ENCODE measurements at places on chromosomes 3 and 15.

DNA sequence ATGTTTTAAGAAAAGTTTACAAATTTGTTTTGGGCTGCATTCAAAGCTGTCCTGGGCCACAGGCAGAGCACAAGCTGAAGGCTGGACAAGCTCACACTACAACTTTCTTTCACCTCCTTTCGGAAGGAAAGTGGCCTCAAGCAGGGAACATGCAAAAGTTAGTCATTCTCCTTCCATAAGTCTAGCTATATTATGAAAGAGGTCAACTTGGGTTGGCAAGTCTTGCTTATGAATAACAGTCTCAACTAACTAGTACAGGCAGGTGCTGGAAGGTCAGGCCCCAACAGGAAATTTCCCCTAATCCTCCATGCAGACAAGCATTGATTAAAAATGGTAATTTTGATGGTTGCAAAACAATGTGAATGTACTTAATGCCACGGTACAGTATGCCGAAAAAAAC is 69.4 kb downstream of the OSBPL10 start:
- no peak for DNase-seq

- DNase-seq: no peak
Observed at GRCh38 chr15:99435113-99435695, 130.6 kb upstream of the MEF2A start.

GRCh38 chr3:116896116-116896515 is 186.5 kb downstream of the TUSC7 start:
- DNase-seq: no peak

- DNase-seq: no peak
Observed at GRCh38 chr15:35448294-35448693, 97.7 kb downstream of the DPH6 start.

GRCh38 chr3:9878700-9879099 is 1.4 kb downstream of the CIDEC start:
- DNase-seq: no peak

GRCh38 chr15:48176112-48176511 is 2.0 kb downstream of the MYEF2 start:
- no peak for DNase-seq

DNA sequence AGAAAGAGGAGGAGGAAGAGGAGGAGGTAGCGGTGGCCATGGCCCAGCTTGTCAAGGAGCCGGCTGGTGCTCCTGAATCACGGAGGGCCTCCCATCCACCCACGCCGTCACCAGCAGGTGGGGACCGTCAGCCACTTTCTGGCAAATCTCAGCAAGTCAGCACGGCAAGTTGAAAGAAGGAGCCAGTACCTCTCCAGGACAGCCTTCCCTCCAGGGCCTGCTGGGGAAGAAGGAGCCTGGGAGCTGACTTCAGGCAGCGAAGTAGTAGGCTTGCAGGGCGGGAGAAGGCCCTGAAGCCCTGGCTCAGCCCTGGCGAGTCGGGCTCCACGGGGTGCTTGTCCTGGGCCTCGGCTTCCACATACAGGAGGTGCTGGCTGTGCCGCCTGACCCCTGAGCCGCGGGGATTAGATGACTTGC is 99.2 kb upstream of the TRPM1 start:
- no peak for DNase-seq

- no peak for DNase-seq
Observed at GRCh38 chr3:67028001-67028784, 30.1 kb downstream of the KBTBD8 start.

DNA sequence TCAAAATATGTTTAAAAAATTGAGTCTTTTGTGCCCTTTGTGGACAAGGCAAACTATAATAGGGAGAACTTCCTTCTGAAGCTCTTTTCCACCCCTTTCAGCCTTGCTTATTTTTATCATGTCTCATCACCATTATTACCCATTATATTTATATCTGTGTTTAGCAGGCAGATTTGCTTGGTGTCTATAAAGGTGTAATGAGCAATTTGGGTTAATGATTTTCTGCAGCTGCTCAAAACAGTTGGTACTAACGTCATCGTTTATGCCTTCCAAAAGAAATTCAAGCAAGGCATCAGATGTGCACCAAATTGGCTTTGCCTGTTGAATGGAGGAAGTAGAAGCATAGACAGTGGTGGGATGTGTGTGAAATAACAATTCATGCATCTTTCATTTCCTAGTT is 483.7 kb upstream of the SGO1 start:
- no peak for DNase-seq

DNA sequence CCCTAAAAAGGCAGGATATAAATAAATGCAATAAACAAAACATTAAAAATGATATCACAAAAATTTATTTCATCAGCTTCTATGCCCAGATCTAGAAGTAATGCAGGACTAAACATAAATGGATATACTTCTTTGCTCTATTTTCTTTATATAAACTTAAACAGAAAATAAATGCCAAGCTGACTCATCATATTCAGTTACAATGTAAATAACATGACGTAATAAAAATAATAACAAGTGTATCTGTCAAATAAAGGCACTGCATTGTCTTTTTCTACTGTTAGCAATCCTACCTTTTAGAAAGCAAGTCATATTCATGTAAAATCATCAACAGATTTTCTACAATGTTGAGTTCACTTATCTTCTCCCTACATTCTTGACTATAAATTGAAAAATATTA is 61.6 kb downstream of the NEK10 start:
- no peak for DNase-seq

DNA sequence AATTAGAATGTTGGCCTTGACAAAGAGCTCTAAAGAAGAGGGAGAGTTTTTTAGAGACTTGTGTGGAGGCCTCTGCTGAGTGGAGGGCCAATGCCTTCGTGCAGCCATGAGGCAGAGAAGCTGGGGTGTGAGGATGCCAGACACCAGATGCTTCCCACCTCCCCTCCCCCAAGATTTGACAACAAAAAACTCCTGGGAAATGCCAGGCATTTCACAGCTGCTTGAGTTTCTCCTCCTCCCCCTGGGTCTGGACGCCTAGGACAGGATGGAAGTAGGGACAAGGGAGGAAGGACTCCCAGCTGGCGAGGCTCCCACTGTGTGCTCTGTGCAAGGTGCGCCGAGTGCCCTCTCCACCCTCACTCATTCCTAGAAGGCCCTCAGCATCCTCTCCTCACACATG is 20.1 kb downstream of the TGM4 start:
- DNase-seq: no peak

- DNase-seq: no peak
Observed at GRCh38 chr3:50617096-50617791, at the start of gene MAPKAPK3. Gene MAPKAPK3 (plus strand): TSS chr3:50617151. CDS start chr3:50617566, 415 bp downstream.

GRCh38 chr15:40436892-40437751 is 3.6 kb upstream of the BAHD1 start:
- DNase-seq: no peak

DNA sequence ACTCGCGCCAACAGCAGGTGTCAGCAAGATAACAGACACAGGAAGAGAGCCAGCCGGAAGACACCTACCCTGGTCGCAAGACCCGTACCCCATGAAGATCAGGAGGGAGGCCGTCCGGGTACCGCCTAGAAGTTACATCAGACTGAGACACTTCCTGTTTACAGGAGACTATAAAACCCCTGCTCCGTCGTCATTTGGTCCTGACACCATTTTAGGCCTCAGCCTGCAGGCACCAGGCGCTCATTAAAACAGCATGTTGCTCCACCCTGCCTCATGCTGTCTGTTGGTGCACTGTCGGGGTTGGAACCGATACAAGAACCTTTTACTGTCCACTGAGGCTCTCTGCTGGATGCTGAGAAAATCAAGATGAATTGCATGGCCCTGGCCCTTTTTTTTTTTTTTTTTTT is 15.6 kb upstream of the PRTG start:
- DNase-seq: no peak

DNA sequence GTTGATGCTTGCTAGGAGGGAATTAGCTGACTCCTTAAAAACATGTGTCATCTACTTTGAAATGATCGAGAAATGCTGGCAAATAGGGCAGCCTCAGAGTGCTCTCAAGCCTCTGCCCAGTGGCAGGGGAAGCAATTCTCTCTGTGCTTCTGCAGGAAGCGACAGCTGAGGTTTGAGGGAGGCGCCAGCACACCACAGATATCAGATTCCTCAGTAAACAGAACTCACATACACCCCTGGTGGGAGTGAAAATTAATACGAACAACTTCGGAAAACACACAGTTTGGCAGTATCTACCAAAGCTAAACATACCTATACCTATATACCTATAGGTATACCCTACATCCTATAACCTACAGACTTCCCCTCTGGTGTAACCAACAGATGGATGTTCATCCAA is 61.3 kb downstream of the NSMCE3 start:
- DNase-seq: peak; percentile 38

DNA sequence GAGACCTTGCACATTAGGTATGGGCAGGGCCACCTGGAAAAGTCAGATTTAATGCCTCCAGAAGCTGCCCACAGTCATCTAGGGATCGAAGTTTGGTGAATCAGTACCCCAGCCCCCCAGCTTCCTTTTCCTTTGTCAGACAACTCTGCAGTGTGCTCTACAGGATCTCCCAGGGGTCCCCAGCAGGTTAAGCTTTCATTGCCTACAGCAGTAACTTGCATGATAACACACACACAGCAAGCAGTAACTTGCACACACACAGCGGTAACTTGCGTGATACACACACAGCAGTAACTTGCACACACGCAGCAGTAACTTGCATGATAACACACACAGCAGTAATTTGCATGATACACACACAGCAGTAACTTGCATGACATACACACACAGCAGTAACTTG is 131.3 kb downstream of the UACA start:
- no peak for DNase-seq

DNA sequence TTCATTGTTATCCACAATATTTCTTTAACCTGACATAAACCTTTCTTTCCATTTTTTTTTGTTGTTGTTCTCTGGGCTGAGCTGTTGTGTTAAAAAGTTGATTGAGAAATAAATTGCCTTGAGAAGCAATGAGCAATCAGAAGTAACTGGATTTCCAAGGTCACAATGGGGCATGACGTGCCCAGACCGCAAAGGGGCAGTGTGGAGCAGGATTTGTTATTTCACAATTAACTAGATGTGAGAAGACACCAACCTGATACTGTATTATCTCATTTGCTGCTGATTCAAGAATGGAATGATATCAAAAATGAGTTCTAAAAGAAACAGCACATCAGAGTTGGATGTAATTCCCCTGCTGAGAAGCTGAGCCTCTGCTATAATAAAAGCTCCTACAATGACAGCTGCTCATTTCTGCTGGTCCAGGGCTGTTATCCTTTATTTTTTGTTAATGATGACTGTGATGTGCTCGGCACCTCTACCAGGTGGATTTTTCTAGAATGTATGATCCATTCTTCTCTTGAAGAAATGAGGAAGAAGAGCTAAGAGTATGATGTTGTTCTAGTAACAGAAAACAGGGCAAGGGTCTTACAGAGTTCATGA is 28.1 kb downstream of the CPNE4 start:
- no peak for DNase-seq

DNA sequence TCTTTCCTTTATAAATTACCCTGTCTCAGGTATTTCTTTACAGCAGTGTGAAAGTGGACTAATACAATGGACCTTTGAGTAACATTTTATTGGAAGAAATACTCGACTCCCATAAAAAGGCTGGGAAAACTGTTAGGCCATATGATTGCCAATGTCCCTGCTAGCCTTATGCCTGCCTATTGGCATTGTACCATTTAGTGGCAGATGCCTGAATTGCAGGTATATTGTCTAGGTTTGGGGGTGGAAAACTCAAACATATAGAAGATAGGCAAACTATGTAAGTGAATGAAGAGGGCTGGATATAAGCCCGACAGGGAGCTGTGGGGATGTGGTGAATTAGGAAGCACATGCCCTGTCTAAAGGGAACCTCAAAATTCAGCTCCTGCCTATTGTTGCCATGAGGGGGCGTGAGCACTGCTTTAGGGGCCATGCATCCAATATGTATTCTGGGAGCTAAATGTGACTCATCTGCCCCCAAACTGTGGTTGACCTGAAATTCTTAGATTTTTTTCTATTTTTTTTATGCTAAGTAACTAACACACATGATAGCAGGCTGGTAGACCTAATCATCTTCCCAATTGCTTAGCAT is 65.2 kb upstream of the TRA2B start:
- no peak for DNase-seq

DNA sequence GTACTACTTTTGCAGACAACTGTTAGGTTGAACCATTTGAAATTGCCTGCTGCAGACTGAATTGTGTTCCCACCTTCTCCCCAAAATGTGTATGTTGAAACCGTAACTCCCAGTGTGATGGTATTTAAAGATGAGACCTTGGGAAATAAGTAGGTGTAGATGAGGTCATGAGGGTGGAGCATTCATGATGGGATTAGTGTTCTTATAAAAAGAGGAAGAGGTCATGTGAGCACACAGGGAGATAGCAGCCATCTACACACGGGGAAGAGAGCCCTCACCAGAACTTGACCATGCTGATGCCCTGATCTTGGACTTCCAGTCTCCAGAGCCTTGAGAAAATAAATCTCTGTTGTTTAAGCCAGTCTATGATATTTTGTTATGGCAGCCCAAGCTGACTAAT is 17.4 kb upstream of the FHIT start:
- no peak for DNase-seq

DNA sequence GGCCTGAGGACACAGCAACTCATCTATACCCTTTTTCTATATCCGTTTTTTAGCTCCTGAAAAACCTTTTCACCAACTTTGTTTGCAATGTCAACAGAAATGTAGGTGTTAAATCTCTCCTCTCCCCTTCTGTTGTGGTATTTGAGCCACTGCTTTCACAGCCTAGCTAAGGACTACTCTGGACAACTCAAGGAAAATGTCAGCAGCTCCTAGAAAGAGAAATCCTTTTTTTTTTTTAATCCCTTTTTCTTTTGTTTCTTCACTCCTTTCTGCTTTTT is 176.6 kb downstream of the KLHL25 start:
- DNase-seq: no peak

GRCh38 chr3:30988769-30989168 is 94.3 kb upstream of the GADL1 start:
- no peak for DNase-seq

- peak; percentile 58 for DNase-seq
Observed at GRCh38 chr3:47381317-47382157, 716 bp downstream of the PTPN23 start.

GRCh38 chr15:44780608-44781007 is 44.3 kb downstream of the TRIM69 start:
- no peak for DNase-seq

DNA sequence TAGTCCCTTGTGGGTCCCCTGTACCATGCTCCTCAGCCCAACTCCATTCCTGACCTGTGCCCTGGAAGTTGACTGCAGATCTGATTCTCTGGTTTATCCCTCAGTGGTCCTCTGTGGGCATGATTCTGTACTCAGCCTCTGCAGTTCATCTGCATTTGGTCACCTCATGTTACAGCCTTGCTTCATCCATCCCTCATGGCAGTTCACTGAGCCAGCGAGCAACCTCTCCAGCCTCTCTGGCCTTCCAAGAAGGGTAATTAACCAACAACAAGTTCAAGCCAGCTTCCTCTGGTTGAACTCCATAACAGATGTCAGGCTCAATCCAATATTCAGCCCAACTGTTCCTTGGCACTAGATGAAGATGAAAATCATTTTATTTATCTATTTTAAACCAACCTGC is 509.5 kb downstream of the NTRK3 start:
- peak; percentile 51 for DNase-seq

GRCh38 chr3:3107858-3108257 is 2.3 kb downstream of the IL5RA start:
- no peak for DNase-seq

- DNase-seq: no peak
Observed at GRCh38 chr15:99628374-99629001, 62.7 kb downstream of the MEF2A start.
